Right renal cortex interstitium (tissue), 3 donors: ENCODE measurements at places on chromosomes 5 and 9.

- no peak for DNase-seq
Observed at GRCh38 chr5:76445830-76446229, 42.7 kb downstream of the IQGAP2 start.

- DNase-seq: no peak
Observed at GRCh38 chr9:107782789-107783188, 293.2 kb upstream of the KLF4 start.

DNA sequence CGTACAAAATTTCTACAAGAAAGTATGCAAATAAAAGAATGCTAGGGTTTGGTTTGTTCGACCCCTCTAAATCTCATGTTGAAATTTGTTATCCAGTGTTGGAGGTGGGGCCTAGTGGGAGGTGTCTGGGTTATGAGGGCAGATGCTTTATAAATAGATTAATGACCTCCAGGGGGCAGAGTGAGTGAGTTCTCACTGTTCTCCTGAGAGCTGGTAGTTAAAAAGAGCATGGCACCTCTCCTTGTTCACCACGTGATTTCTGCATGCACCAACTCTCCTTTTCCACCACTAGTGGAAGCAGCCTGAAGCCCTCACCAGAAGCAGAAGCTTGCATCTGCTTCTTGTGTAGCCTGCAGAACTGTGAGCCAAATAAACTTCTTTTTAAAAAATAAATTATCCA lies 50.4 kb upstream of the FAM170A start:
- DNase-seq: no peak

DNA sequence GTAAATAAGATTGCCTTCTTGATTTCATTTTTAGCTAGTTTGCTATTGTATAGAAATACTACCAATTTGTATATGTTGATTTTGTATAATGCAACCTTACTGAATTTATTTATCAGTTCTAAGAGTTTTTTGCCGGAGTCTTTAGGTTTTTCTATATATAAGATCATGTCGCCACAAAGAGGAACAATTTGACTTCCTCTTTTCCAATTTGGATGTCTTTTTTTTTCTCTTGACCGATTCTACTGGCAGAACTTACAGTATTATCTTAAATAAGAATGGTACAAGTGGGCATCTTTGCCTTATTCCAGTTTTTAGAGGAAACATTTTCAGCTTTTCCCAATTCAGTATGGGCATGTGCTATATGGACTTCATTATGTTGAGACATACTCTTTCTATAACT lies 624.7 kb upstream of the ACO1 start:
- DNase-seq: no peak

DNA sequence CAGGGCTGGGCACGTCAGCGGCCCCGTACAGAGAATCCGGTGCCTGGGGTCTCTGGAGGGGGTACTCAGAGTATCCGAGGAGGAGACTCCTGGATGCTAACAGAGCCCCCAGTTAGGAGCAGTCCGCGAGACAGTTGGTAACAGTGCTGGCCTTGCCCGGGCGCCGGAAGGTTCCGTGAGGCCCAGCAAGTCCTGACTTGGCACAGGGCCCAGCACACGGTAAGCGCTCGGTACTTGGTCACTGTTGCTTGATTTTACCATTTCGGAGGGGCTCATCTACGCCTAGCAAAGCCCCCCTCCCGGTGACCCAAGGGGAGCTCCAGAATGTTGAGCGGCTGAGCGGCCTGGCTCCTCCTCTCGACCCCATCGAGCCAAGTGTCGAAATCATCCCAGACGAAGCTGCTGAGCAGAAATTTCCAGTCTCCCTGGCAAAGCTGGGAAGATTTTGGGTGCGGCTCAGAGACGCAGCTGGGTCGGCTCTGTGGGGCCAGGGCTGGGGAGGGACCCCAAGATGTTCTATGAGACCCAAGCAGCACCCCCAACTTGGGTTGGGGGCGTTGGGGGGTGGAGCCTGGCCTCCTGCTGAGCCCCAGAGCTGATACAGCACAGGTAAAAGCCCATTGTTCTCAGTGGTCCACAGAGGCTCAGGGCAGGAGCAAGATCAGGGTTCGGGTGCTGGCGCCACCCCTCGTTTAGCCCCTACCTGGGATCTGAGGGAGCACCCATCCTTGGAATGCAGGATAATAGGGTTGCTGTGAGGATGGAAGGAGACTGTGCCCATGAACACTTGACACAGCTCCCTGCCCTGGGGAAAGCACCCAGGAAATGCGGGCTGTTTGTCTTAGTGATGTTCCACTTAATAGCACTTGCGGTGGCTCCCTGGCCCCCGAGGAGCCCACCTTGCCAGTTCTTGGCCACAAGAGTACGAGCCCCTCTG lies 137.2 kb downstream of the C9orf50 start:
- no peak for DNase-seq

- DNase-seq: no peak
Observed at GRCh38 chr5:75260708-75261107, 24.0 kb upstream of the ANKRD31 start.

DNA sequence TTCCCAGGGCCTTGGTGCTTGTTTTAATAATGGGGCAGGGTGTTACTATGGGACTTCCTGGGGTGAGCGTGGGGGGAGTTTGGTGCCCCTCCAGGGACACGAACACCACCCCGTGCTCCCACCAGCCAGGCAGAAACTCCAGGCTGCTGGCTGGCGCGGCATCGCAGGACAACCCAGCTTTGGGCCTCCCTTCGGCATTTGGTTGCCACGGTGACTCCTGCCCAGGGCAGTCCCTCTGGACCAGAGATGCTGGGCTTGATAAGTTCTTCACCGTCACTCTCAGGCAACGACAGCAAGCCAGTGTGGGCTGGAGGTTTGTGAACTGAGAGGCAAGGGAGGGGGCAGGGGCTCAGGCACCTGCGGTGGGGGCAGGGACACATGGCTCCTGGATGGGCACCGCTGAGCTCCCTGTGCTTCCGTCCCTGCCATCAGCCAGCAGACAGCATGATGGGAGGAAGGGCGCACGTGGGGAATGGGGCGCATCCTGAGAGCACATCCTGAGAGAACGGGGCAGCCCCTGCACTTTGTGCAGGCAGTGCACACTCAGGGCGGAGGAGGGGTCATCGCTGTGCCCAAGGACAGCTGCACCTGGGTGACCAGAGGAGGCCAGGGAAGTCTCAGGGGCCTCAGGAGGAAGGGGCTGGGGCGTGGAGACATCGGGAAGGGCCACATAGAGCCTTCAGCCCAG lies 116.4 kb downstream of the RXRA start:
- DNase-seq: no peak

DNA sequence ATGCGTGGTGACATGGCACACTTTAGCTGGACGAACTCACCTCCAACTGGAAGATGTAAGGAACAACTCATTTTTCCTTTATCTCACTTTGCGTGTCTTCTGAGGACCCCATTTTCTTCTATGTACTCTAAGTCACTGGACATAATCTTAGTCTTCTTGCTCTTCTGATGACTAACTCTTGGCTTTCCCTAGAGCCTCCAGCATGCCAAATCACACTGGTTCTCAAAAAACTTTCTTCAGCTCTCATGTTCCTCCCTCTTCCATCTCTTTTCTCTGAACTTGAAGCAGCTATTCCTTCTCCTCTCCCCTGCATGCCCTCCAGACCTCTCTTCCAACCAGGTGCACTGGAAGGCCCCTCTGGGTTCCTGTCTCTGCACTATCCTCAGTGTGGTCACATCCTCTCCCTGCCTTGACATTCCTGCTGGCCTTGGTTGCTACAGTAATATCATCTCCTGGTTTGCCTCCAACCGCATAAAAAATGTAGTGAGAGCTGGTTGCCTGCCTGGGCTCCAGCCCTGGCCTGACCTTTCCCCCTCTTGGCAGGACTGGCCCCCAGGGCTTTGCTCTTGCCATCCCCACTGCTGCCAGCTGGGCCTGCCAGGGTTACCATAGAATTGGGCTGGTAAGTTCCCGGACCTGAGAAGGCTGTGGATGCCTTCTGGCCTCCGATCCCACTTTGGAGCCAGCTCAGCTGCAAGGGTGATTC lies 44.8 kb upstream of the BNC2 start:
- no peak for DNase-seq

DNA sequence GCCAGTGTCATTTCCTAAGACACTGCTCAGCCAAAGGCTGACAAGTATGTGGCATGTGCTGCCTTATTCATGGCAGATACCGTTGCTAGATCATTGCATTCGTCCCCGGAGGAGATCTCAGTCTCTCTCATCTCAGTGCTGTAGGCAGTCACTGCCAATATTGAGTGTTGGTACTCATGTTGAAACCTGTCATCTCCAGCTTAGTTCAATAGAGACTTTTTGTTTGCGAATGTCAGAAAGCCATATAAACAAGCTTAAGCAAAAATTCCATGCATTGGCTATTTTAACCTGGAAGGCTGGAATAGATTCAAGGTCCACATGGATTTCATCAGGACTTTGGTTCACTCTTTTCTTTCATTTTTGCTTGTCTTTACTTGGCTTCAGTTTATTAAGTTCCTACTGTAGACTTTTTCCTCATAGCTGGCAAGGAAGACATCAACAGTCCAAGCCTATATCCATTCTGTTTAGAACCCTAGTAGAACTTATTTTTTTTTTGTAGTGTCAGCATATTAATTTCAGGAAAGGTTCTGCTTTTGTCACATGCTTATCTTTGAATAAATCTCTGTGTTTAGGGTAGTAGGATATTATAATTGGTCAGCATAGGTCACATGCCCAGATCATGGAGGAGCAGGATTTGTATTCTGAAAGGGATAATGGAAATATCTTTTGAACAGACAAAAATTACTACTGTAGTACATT lies 66.8 kb downstream of the FCHO2 start:
- DNase-seq: no peak

DNA sequence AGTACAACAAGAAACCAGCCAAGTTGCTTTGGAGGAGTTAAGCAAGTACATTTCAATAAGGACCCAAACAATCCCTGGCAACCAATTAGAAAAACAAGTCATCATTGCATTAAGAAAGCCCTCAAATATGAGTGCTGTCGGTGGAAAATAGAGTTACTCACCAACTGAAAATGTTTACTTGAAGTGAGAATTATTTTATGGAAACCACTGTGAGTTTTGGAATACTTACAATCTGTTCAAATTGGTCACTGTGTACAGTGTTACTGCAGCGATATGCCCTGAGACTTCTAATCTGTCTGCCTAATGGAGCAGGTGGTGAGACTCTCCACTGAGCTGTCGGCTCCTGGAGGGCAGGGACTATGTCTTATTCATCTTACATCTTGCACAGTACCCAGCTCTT lies 1073.2 kb upstream of the DMAC1 start:
- no peak for DNase-seq

DNA sequence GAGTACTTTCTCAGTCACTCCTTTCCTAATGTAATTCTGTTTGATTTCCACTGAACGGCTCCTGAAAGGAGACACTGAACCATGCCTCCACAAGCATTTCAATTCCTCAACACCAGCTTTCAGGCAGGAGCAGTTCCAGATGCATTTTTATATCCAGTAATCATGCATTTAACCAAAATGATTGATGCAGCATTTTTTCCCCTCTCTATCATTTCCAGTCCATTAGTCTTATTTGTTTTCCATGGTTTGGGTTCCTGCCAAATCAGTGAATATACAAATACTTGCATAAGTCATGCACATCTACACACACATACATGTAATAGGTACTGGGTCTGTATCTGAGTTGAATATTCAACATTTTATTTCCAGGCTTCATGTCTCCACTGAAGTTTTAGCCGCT lies 122.7 kb downstream of the GRIA1 start:
- DNase-seq: no peak

DNA sequence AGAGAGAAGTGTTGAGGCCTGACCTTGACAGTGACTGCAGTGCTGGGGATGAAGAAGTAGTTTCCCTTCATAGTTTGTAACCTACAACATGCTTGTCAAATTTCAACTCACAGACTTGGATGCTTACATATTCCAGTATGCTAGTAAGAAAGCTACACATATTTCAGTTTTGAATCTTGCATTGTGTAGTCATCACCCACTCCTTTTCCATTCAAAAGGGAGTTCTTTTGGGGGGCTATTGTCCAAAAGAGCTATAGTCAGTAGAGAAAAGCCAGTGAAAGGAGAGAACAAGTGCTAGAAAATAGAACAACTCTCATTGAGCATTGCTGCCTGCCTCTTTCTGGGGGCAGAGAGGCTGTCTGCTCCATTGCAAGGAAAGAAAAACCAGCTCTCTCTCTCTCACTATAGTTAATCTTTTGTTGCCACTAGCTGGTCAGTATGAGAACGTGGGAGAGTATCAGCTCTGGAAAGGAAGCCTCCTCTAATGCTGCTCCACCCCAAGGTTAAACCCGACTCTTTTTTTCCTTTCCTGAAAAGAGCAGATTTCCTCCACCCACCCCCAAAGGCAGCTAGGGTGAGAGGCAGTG lies 7.3 kb downstream of the ASTN2 start:
- DNase-seq: no peak

DNA sequence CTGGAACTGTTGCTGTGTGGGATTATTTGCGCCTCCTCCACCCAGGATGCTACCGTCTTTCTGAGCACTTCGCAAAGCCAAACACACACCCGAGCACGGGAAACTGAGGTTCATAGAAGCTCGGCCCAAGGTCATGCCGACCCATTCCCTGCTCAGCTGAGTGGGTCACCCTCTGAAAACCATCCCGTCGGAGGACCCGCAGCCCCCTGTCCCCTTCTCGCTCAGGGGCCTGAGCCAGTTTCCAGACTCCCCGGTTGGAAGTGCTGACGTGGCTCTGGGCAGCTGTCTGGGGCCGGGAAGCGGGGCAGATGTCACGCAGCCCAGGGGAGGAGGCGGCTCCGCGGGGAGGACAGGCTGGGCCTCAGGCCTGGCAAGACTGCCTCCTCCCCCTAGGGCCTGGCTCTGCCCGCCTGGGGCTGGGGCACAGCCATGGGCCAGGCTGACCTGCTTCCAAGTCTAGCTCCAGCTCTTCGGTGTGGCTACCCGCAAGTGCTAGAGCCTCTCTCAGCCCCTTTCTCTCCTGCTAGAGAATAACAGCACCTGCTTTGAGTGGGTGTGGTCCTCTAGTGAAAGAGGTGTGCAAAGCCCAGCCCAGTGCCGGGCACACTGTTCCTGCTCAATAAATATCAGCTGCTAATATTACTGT lies 9.9 kb upstream of the CXXC5 start:
- DNase-seq: no peak

DNA sequence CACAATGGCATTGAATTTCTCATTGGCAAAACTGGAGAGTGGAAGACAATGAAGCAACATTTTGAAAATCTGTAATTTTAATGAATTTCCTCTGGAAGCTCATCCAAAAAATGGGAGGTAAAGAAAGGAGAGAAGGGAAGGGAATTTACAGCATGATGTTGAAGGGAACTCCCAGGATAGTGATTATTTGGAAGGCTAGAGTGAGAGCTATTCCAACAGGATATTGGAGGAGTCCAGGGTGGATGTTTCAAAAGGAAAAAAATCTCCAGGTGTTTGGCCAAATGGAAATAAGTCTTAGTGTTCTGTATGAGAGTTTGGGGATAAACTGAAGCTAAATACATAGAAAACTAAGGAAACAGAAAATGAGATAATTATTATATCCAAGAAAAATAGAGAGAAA lies 106.2 kb downstream of the IZUMO3 start:
- no peak for DNase-seq

DNA sequence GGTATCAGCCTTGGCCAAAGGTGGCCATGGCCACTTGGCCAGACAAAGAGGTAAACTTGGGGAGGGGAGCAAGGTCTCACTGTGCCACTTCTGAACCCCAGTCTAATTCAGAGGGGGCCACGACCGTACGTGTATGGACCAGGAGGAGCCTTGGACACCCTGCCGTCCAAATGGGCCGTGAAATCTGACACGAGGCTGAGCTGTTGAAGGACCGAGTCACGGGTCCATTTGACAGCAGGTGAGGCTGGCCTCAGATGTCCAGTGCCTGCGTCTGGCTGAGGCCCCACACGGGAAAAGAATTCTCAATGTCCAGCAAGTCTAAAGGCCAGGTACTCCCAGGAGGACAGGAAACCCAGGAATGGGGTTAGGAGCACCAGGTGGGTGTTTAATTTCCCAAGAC lies 17.7 kb downstream of the CMBL start:
- no peak for DNase-seq

- DNase-seq: no peak
Observed at GRCh38 chr9:17556935-17557334, 21.9 kb upstream of the SH3GL2 start.

GRCh38 chr5:91867799-91868198 lies 484.7 kb upstream of the ARRDC3 start:
- no peak for DNase-seq
